ENCODE measurements at places on chromosomes 7 and 10.

- H3K27me3 ChIP-seq = peaks cover 10% of the 10 kb centered on the region
- no peak overlapping the region for H3K4me3 ChIP-seq
- no peak for DNase-seq
- no peaks in the 10 kb centered on the region for H3K36me3 ChIP-seq
- peaks cover 24% of the 10 kb centered on the region for H3K4me1 ChIP-seq
- no peak overlapping the region for H3K27ac ChIP-seq
These were observed 73.3 kb downstream of the WIPF3 start for GRCh38 chr7:29879609-29880008.

DNA sequence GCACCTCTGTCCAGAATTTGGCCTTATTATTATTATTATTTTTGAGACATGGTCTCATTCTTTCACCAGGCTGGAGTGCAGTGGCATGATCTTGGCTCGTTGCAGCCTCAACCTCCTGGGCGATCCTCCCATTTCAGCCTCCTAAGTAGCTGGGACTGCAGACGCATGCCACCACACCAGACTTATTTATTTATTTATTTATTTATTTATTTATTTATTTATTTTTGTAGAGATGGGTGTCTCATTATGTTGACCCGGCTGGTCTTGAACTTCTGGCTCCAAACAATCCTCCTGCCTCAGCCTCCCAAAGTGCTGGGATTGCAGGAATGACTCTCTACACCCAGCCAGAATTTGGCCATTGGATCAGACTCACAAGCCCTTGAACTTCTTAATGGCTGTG, 6.4 kb downstream of the BLNK start:
- no peaks in the 10 kb centered on the region for H3K4me1 ChIP-seq
- no peak overlapping the region for H3K4me3 ChIP-seq
- H3K27me3 ChIP-seq = no peaks in the 10 kb centered on the region
- no peak for DNase-seq

GRCh38 chr10:79434223-79434687, 11.2 kb downstream of the ZCCHC24 start:
- H3K27me3 ChIP-seq = no peaks in the 10 kb centered on the region
- H3K4me1 ChIP-seq = no peaks in the 10 kb centered on the region
- DNase-seq = no peak
- H3K4me3 ChIP-seq = no peak overlapping the region

GRCh38 chr10:15416034-15416433, 44.9 kb upstream of the FAM171A1 start:
- peaks cover 26% of the 10 kb centered on the region for H3K27me3 ChIP-seq
- no peaks in the 10 kb centered on the region for H3K36me3 ChIP-seq
- DNase-seq = no peak
- H3K4me3 ChIP-seq = no peak overlapping the region
- H3K4me1 ChIP-seq = no peaks in the 10 kb centered on the region
- H3K27ac ChIP-seq = no peak overlapping the region

GRCh38 chr7:139867847-139868246, 38.8 kb downstream of the TBXAS1 start:
- no peak for DNase-seq
- no peak overlapping the region for H3K4me3 ChIP-seq
- H3K4me1 ChIP-seq = no peaks in the 10 kb centered on the region
- peaks cover 4% of the 10 kb centered on the region for H3K27me3 ChIP-seq
- H3K36me3 ChIP-seq = no peaks in the 10 kb centered on the region
- no peak overlapping the region for H3K27ac ChIP-seq

- no peak overlapping the region for H3K4me3 ChIP-seq
- H3K4me1 ChIP-seq = no peaks in the 10 kb centered on the region
- no peaks in the 10 kb centered on the region for H3K27me3 ChIP-seq
- H3K27ac ChIP-seq = no peak overlapping the region
- peaks cover 8% of the 10 kb centered on the region for H3K36me3 ChIP-seq
These were observed 123.0 kb upstream of the TCF7L2 start for GRCh38 chr10:112827086-112827485.

All from naive thymus-derived CD8-positive, alpha-beta T cell (primary cell).